Stimulated activated CD8-positive, alpha-beta memory T cell treated with anti-CD3 and anti-CD28 coated beads, Interleukin-12 subunit alpha, Interleukin-12 subunit beta, amount 100 ng/mL, for 4 hours (primary cell): ENCODE measurements at places on chromosomes 13 and 19.

GRCh38 chr13:45242070-45242469 lies 41.2 kb upstream of the KCTD4 start:
- DNase-seq: no peak

DNA sequence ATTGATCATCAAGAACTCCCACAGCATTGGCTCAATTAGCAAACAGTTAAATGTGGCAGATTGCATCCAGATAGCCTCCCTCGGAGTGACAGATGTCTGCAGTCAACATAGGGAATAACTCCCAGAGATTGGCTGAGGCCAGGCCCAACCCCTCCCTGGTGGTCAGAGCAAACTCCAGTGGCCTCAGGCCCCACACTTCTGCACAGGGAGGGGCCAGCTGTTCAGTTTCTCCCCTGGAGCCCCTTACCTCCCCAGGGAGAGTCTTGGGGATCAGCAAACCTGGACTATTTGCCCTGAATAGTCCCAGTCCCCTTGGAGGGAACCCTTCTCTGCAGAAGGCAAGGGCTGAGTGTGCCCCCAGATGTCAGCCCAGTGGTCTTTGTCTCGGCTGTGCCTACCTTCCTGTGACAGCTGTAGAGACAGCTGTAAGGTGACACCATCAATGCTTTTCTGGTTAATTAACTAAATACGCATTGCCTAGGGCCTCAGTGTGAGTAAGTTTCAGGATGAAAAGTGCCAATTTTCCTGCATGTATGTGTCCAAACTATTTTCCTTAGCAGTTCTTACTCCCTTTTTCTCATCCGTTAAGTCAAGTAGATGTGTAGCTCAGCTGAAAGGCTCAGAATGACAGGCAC lies 102.7 kb upstream of the UQCRFS1 start:
- DNase-seq: no peak

DNA sequence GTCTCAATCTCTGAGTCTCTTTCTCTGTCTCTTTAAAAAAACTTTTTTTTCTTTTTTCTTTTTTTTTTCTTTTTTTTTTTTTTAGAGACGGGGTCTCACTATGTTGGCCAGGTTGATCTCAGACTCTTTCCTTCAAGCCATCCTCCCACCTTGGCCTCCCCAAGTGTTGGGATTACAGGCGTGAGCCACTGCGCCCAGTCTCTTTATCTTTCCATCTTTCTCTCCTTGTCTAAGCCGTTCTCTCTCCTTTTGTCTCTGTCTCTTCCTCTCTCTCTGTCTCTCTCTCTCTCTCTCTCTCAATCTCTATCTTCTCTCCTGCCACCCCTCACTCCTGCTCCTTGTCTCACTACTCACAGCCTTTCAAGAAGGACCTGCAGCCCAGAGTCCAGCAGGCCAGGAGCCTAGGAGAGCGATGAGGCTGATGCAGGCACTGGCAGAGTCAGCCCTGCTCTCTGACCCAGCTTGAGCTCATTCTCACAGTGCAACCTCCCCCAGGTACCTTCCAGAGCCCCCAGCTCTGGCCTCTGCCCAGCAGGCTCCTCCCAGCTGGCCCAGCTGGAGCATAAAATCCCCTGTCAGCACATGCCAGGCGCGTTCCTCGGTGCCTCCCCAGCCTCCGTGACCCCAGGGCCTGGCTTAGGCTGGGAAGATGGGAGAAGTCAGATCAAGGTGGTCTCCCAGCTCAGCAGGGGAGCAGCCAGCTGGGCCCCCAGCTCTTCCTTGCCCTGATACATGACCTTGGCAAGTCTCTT lies at the start of gene NPHS1:
TSS of gene NPHS1 (minus strand) at position 476 of the 752 bp plus-strand sequence. CDS start 667 bp downstream, outside the sequence.
- DNase-seq: no peak

GRCh38 chr13:95679722-95680121 lies 2.8 kb downstream of the DNAJC3 start:
- DNase-seq: no peak
